Globus pallidus (tissue), 1 donor: ENCODE measurements at places on chromosomes 7 and 10.

DNA sequence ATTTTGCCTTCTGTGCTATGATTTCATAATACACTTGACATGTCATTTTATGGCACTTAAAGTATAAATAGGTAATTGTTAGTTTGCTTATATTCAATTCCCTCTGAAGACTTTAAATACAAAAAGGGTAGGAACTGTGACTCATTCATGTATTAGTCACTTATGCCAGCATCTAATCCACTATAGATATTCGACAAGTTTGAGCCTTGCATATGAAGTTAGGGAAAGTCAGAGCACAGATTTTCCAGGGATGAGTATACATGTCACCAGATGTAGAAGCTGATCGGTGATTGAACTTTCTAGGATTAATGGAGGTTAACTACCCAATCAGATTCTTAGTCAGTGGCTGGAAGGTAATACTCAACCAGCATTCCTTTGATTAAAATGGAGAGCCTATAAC is 1321.5 kb downstream of the XPNPEP1 start:
- DNase-seq = no peak

DNA sequence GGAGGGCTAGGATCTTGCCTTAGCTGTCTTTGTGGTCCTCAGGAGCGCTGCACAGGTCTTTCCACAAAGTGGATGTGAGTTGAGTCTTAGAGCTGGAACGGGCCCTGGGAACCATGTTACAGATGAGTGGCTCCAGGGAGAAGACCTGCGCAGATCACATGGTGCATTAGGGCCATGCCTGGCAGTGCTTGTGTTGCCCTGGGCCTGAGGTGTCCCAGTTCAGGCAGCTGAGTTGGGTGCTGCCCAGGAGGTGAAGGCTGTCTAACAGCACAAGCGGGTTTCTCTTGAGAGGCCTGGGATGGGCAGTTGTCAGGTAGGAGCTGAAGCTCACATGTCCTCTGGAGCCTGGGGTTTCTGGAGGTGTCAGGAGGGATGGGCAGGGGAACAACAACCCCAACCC is 33.7 kb upstream of the ANKRD2 start:
- no peak for DNase-seq

DNA sequence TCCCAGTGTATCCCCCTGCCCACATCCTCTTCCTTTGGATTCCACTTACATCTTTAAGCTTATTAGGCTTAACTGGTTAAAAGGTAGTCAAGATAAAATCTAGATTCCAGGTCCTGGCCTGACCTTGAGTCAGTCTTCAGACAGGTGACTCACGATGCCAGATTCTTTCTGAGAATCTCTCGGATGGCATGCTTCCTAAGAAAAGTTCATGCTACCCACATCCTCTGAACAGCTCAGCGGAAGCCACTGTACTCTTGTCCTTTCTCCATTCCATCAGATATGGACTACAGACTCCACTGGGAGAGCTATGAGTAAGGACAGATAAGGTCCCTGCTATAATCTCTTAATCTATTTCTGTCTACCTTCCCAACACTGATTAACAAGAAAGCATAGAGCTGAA is 43.4 kb downstream of the DNMBP start:
- no peak for DNase-seq

DNA sequence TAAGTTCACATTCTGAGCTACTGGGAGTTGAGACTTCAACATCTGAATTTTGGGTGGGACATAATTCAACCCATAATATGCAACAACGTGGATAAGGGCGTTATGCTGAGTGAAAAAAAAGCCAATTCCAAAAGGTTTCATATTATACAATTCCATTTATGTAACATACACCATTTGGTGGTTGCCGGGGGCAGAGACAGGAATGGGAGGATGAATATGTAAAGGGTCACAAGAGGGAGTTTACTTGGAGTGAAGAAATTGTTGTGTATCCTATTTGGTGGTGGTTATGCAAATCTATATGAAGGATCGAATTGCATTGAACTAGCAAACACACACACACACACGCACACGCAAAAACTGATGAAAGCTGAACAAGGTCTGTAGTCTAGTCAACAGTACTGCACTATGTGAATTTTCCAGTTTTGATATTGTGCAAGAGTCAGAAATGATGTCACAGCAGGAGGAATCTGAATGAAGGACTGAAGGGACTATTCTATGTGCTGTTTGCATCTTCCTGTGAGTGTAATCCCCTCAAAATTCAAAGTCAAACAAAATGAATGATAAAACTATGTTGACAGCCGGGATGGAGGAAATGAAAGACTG is 249.2 kb upstream of the HABP2 start:
- no peak for DNase-seq

DNA sequence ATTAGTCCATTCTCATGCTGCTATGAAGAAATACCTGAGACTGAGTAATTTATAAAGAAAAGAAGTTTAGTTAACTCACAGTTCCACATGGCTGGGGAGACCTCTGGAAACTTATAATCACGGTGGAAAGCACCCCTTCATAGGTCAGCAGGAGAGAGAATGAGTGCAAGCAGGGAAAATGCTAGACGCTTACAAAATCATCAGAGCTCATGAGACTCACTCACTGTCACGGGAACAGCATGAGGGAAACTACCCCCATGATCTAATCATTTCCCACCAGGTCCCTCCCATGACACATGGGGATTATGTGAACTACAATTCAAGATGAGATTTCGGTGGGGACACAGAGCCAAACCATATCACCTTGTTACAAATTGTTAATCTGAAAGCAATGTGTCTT is 15.8 kb downstream of the TAS2R39 start:
- no peak for DNase-seq

GRCh38 chr7:78095549-78095948 is 297.0 kb downstream of the PHTF2 start:
- no peak for DNase-seq

DNA sequence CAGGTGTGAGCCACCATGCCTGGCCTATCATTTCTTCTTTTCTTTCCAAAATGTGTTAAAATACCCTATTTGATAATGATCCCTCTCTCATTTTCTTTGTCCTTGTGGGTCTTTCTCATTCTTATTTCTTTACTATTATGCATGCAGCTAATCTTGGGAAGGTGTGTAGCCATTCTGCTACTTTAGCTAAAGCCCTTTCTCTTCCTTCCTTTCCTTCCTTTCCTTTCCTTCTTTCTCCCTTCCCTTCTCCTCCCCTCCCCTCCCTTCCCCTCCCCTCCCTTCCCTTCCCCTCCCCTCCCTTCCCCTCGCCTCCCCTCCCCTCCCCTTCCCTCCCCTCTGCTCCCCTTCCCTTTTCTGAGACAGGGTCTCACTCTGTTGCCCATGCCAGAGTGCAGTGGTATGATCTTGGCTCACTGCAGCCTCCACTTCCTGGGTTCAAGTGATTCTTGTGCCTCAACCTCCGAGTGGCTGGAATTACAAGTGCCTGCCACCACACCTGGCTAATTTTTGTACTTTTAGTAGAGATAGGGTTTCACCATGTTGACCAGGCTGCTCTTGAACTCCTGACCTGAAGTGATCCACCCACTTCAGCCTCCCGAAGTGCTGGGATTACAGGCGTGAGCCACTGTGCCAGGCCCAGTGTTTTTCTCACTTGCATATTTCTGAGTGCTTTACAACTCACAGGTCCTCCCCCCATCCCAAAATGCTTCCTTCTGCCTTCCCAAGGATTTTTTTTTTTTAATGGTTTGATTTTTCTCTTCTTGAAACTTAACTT is 42.3 kb downstream of the HIP1 start:
- no peak for DNase-seq
